ENCODE measurements at places on chromosomes 4 and X. TPM values are rescaled to one million over a fixed set of nuclear protein-coding genes. Genes with fewer than 3 reads are reported as not detected.

Gene MAGEA12
- not detected for total RNA-seq

Gene TMEM271
- total RNA-seq = not detected

Gene JCHAIN
- 0.79 TPM for total RNA-seq

Gene TLR7
- total RNA-seq = not detected

Gene PAGE5
- total RNA-seq = not detected

Gene SHOX
- not detected for total RNA-seq

Gene ART3
- not detected for total RNA-seq

Gene SGMS2
- total RNA-seq = 36.6 TPM

DNA sequence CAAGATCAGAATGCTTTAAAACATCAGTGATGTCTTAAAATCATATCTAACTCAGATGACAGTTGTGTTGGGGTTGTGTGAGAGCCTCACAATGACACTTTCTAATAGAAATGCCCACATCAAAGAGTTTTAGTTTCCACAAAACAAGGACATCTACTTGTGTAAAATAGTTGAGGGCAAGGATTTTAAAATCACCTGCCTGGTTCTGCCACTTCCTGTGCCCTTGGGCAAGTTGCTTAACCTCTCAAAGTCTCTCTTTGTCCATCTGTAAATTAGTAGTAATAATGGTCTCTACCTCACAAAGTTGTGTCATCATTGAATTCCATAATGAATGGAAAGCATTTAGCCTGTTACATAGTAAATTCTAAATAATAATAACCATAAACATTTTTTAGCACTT lies 41.9 kb upstream of the RELL1 start:
- DNase-seq = no peak

DNA sequence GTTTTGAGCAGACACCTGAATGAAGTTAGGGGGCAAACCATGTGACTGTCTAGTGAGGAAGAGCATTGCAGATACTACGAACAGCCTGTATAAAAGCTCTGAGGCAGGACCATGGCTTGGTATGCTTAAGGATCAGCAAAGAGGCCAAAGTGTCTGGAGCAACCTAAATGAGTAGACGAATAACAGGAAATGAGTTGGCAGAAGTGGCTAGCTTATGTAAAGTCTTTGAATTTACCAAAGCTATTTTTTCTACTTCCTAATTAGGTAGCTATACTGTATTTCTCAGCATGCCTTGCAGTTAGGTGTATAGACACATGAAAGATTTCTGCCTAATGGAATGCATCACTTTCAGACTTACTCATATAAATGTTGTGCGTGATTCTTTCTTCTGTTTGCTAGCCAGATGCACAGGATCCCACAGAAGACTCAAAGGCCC lies 9.3 kb upstream of the GPRIN3 start:
- DNase-seq = no peak

DNA sequence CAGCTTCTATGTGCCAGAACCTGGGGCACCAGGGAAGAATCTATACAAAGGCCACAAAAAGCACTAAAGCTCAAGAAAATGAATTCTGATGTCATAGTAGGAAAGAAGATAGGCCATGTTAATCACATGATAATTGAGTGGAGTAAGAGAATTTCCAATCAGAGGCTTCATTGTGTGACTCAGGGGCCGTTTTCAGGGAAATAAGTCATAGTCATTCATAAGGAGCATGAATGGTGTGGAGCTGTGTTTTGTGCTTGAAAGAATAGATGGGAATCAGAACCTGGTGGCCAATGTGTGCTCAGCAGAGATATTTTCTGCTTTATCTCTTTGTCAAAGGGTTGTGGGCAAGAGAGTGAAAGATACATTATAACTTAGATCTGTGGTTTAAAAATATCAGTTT lies 102.4 kb upstream of the ZDHHC15 start:
- no peak for DNase-seq

DNA sequence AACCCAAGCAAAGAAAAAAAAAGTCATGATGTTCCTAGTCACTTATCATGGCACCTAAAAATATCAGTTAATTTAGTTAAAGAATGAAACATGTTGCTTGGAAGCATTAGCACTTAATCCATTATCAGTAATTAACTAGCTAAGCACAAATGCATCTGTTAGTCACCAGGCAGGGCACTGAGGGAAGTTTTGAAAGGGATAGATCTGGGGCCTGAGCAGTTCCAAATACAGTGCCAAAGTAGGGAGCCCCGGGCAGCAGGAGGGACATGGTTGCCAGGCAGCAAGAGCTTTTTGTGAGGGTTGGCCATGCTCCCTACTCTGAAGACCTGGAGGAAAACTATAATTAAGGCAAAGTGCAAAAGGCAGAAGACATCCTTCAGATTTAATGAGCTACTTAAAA lies 62.0 kb downstream of the PHKA1 start:
- DNase-seq = no peak

GRCh38 chr4:134278675-134279074 lies 77.1 kb upstream of the PABPC4L start:
- DNase-seq = no peak

- DNase-seq = no peak
Measured at GRCh38 chr4:181944527-181944926, 298.7 kb upstream of the TENM3 start.

GRCh38 chr4:568962-569361 lies 7.1 kb downstream of the TMEM271 start:
- DNase-seq = no peak

DNA sequence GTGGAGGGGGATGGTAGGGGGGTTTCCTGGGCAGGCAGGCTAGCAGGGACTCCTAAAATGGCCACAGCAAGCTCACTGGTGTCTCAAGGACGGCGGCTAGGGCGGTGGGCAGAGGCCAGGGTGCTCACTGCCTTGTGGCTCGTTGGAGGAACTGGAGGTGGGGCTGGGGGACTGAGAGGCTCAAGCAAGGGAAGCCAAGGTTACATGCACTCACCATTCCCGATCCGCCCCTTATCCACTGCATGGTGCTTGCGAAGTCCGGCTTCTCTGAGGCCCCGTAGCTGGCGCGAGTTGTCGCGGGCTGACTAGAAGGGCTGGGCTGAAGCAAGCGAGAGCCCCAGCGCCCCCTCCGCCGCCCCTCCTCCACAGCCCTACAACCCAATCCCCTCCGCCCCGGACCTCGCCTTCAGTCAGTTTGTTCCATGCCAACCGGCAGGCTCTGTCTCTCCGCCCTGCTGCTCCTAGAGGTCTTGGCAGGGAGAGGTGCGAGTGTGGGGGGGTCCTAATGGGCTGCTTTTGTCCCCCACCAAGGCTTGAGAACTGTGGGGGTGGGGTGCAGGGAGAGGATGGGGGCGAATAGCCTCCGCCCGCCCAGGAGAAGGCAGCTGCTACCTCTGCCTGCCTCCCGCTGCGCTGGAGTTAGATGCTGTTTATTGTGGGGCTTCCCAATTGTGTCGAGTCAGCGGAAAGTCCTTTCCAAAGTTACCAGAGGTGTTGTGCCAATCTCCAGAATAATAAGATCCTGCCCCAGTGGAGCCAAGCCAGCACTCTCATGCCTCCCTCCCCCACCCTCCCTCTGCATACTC lies at the start of gene ARHGEF9:
Gene ARHGEF9 (minus strand): TSS at position 313 of the 806 bp plus-strand sequence. CDS start 69 bp downstream, at position 244.
- DNase-seq = no peak

- DNase-seq = no peak
Measured at GRCh38 chrX:136147315-136147901, at the start of gene FHL1. FHL1 (plus strand) TSS chrX:136147533.

DNA sequence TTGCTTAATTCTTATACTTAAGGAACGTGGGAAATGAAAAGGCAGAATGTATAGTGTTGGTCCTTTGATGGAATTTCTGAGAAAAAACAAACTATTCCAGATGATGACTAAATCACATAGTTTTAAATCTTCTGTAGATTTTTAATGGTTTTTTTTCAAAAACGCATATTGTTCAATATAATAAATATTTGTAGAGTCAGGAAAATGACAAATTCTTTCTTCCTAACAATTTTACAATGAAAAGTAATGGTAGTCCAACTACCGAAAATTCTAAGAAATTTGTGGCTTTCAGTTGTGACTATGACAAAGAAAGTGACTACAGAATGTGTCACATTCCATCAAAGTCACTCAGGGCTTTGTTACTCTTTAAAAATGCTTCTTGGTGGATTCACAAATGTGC lies 164.8 kb upstream of the PITX2 start:
- DNase-seq = no peak

DNA sequence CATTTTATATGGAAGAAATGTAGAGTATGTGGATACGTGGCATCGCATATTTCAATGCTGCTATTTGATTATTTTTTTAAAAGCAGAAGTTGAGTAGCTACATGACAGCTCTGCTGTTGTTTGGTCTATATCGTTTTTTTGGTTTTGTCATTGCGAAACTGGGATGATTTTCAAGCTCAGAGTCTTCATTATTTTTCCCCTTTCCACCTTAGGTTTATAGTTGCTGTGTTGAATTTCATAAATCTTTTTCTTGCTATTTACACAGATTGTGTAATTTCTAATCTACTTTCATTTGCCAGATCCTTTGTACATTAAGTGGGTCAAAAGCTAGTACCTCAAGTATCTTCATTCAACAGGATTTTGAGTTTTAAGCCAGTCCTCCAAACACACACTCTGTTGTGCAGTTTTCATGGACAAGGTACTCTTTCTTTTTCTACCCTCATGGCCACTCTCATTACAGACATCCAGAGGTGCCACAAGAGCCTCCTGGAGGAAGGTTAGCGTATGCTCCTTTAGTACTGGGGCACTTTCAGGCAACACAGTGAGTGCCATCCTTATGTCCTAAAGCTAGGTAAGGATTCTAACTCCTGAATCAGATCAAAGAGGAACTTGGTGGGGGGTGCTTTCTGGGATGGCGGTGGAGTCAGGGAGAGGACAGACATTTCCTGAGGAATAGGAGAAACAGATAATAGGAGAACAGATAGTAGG lies 123.2 kb downstream of the FHIP1A start:
- no peak for DNase-seq

GRCh38 chr4:24856586-24856985 lies 56.3 kb downstream of the CCDC149 start:
- DNase-seq = no peak

DNA sequence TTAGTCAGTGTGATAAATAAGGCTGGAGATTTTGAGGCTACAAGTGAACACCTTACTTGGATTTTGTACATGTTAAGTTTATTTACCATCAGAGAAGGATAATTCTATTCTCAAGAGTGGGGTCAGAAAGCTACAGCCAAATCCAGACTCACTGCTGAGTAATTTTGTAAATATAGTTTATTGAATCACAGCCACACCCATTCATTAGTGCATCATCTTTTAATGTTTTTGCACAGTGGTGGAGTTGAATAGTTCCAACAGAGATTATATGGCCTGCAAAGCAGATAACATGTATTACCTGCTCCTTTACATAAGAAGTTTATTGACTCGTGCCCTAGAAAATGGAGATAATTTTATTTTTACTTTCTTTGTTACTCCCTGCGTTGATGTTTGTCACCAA lies 60.4 kb downstream of the PCDH18 start:
- no peak for DNase-seq

GRCh38 chr4:64230709-64231310 lies 178.4 kb downstream of the TECRL start:
- peak; percentile 8 for DNase-seq

GRCh38 chrX:74505437-74505836 lies 84.1 kb downstream of the SLC16A2 start:
- DNase-seq = no peak

- no peak for DNase-seq
Measured at GRCh38 chrX:38891641-38892413, 90.6 kb downstream of the MID1IP1 start.

- DNase-seq = no peak
Measured at GRCh38 chrX:134736356-134736755, 78.1 kb upstream of the PLAC1 start.

GRCh38 chrX:76987381-76987780 lies 459.8 kb upstream of the FGF16 start:
- DNase-seq = no peak

GRCh38 chr4:1096841-1097240 lies 16.5 kb downstream of the RNF212 start:
- DNase-seq = no peak

DNA sequence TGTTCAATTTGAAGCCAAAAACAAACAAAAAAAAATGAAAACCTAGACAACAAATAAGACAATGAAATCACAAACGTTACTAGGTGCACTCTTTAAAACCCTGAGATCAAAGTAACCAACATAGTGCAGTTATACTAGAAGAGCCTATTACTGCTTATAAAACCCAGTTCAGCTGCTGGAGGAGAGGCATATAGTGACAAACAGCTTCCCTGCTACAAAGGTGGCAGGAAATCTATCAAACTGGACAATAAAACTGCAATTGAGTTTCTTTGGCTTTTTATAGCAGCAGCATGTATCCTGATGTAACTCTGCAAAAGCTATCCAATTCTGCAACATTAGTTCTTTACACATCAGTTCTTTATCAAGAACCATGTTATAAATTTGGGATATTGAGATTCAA lies 155.6 kb downstream of the LRBA start:
- no peak for DNase-seq

DNA sequence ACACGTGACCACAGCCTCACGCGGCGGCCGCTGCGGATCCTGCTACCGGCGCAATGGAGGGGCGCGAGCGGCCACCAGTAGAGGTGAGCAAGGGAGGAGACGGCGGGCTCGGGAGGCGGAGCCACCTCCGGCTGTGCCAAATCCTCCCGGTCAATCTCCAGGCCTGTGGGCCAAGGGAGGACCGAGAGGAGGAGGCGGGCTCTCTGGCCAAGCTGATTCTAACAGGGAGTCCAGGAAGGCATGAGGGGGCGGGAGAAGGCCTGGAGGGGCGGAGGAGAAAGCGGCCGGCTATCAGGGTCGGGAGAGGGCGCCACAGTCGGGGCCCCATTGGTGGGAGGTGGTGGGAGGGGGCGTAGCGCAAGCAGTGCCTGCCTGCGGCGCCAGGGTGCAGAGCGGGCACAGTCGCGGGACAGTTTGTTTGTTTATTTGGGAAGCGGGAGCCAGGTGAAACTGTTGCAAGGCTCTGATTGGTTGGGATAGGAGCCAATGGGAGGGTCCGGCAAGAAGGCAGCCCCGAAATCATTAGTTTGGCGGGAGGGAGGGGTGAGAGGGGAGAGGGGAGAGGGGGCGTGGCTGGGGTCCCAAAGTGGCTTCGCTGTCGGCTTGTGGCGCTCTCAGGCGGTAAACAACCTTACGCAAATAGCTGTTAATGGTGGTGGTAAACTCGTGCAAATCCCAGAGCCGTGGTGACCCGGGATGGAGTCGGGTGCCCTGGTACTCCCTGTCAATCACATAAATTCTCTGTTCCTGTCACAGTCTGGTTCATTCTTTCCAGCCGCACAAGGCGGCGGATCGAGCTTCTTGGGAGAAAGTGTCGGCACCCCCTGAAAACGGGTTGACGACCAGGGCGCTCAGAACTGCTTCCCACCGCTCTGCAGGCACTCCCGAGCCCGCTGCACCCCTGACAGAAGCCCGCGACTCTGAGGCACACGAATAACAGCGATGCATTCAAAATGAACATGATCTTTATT lies at the start of gene IRS4:
Gene IRS4 (minus strand): TSS at position 55 of the 971 bp plus-strand sequence.
- no peak for DNase-seq

GRCh38 chrX:18294893-18295292 lies 59.6 kb downstream of the SCML2 start:
- no peak for DNase-seq

GRCh38 chr4:110625576-110626257 lies 2.8 kb upstream of the PITX2 start:
- DNase-seq = no peak

DNA sequence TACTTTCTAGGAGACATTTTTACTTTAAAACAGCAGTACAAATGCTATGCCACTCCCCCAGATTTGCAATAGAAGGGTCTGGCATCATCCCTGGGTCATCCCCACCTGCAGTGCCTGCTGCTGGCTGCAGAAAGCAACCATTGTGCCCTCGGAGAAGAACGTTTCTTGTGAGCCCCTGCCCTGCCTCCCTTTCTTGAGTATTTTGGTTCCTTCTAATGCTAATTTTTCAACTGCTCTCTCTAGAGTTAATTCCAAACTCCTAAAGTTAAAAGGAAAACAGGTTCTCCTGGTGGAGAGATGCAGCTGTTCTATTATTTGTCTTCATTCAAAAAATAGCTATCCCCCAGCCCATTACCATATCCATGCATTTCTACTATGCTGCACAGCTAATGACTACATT lies 107.1 kb downstream of the IDS start:
- DNase-seq = no peak

Data from HCT116 (cell line).